Inflammatory macrophage (primary cell): ENCODE measurements at places on chromosomes 12 and 14.
A peak's percentile ranks its signal among the peaks of the same experiment; 100 is the strongest.

DNA sequence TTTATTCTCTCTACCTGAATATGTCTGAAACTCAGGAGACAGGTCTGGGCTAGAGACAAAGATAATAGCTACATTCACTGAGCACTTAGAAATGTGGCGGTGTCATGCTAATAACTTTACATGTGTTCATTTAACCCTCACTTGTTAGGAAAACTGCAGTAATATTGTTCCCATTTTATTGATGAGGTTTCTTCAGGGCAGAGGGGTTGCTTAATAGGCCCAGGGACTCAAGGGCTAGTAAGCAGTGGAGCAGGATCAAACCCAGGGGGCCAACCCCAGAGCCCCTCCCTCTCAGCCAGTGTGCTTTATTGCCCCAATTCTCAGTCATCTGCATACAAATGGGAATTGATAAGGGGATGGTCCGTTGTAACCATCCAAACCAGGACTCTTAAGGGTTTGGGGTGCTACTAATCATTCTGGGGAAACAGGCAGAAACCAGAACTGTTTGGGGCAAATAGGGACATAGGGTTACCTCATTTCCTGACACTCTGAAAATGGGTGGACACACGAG is 142.8 kb upstream of the AMIGO2 start:
- DNase-seq = no peak

GRCh38 chr14:26204728-26205479 is 392.9 kb downstream of the NOVA1 start:
- DNase-seq = no peak

- no peak for DNase-seq
These were observed 13.7 kb downstream of the KRT1 start for GRCh38 chr12:52666471-52666870.

GRCh38 chr12:77766224-77766623 is 64.5 kb upstream of the NAV3 start:
- no peak for DNase-seq

GRCh38 chr14:100423317-100424010 is 100.3 kb downstream of the SLC25A47 start:
- no peak for DNase-seq

DNA sequence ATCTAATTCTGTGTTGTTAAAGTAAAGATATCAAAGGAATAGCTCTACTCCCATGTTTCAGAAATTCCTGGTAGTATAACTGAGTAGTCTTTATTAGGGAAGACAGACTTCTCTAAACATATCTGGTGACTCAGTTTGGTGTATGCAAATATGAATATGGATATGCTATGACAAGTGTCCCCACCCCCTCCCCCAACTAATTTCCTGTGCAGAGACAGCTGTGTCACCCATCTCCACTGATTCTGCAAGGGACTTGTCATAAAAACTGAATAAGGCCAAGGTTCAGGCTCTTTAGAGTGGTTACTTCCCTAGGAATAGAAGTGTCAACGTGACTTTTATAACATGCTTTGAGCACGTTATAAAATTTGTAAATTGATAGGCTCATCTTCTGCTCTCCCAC is 429.1 kb downstream of the DAD1 start:
- DNase-seq = peak; percentile 73

DNA sequence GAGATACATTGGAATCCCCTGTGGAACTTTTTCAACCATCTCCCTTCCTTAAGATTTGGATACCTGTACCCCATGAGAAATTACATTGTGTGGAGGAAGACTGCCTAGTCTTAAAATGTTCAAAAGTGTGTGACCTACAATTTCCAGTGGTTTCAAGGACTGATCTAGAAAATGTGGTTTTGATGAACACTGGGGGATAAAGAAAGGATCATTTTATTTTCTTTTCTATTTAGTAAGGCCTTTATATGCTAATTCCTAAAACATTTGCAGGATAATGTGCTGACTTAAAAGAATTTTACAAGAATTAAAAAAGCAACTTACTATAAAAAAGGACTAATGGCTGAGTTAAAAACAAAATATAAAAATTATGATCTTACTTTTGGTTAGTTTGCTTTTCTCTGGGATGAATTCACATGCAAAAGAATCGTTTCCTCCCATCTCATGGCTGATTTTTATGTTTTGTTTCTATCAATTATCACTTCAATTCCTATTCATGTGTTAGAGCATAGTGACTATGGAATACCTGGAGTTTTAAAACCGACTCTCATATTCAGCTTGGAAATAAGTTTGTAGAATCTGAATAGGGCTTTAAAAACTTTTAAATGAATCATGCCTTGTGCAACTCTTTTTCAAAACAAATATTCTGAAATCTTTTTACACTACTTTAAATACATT is 39.9 kb upstream of the PYGL start:
- DNase-seq = no peak

DNA sequence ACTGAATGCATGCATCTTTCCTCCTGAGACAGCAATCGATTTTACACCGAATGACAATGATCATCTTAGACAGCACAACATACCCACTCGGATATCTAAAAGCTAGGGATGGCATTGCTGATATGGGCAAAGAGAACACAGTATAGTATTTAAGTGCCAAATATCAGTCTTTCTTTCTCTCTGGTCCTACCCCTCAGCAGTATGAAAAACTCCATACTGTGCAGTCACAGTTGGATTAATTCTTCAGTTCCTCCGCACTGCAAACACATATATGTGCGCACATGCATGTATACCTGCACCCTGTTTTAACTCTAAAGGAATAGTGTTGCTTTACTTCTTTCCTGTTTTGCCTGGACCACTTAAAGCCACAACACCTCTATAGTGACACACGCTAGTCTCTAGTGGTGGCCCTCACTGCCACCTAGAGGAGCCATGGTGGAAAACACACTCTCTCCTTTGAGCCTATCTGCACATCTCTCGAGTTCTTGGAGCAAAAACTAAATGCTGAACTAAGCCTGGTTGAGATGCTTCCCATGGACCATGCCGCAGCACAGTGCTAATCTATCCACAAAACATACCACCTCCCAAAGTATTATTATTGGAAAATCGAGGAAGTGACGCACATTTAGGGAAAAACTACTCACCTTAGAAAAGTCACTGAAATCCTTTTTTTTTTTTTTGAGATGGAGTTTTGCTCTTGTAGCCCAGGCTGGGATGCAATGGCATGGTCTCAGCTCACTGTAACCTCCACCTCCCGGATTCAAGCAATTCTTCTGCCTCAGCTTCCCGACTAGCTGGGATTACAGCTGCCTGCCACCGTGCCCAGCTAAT is 11.9 kb downstream of the TMEM52B start:
- DNase-seq = peak; percentile 78

GRCh38 chr14:35261774-35262173 is 30.4 kb upstream of the PSMA6 start:
- DNase-seq = no peak

DNA sequence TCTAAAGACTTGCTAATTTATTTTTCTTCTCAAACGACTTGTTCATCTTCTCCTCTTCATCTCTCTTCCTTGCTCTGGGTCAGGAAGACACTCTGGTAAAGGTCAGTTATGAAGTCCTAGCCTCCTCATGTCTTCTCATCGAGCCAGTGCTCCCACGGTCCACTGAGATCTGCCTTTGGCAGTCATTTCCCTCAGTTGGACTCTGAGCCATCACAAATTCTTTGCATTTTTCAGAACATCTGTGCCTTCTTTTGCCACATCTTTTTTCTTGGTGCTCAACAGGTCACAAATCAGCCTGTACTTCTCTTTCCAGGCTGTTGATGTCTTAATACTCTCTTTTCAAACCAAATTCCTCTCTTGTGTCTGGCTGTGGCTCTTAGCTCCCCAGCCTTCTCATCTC is 49.7 kb downstream of the IGF1 start:
- DNase-seq = no peak

DNA sequence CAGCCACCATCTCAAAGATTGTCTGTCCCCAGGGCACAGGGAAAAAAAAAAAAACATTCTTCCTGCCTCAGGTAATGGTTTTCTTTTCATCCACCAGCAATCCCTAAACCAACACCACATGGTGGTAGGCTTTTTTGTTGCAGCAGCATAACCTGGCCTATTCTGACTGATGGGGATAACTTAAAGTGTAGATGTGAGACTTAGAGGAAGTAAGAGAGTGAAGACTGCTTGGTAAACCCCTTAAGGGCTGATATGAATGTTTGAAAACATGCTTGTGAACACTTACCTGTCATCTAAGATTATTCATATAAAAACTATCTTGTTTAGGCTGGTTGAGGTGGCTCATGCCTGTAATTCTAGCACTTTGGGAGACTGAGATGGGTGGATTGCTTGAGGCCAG is 130.2 kb upstream of the RAP1B start:
- DNase-seq = no peak

DNA sequence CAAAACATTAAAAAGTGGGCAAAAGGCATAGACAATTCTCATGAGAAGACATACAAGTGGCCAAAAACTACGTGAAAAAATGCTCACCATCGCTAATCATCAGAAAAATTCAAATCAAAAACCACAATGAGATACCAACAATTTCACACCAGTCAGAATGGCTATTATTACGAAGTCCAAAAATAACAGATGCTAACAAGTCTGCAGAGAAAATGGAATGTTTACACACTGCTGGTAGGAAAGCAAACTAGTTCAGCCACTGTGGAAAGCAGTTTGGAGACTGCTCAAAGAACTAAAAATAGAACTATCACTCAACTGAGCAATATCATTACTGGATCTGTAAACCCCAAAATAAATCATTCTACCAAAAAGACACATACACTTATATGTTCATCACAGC is 76.2 kb downstream of the PRKD1 start:
- no peak for DNase-seq

DNA sequence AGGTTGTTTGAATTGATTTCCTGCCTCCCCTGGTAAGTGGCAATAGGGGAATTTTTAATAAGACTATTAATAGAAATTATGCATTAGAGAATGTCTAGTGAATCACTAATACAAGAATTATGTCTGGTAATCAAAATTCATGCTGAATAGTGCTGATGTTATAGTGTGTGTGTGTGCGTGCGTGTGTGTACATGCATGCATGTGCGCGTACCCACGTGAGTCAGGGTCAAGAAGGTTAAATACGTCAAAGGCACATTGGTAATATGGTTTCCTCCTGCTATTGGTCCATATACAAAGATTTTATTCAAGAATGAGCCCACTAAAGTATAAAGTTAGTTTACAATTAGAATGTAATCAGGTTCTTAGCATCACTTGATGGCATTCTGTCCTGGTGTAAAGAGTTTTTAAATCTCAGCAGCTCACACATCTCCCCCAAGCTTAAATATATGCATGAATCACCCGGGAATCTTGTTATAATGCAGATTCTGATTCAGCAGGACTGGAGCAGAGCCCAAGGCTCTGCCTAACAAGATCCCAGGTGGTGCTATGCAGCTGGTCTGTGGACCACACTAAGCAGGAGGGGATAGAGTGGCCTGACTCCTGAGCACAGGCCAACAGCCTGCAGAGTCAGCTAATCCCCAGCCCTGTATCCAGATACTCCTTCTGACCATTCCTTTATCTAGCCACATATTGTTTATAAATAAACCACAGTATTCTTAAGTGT is 43.9 kb downstream of the TTC9 start:
- no peak for DNase-seq

- peak; percentile 50 for DNase-seq
These were observed 1727.1 kb upstream of the SEL1L start for GRCh38 chr14:83260751-83261150.

DNA sequence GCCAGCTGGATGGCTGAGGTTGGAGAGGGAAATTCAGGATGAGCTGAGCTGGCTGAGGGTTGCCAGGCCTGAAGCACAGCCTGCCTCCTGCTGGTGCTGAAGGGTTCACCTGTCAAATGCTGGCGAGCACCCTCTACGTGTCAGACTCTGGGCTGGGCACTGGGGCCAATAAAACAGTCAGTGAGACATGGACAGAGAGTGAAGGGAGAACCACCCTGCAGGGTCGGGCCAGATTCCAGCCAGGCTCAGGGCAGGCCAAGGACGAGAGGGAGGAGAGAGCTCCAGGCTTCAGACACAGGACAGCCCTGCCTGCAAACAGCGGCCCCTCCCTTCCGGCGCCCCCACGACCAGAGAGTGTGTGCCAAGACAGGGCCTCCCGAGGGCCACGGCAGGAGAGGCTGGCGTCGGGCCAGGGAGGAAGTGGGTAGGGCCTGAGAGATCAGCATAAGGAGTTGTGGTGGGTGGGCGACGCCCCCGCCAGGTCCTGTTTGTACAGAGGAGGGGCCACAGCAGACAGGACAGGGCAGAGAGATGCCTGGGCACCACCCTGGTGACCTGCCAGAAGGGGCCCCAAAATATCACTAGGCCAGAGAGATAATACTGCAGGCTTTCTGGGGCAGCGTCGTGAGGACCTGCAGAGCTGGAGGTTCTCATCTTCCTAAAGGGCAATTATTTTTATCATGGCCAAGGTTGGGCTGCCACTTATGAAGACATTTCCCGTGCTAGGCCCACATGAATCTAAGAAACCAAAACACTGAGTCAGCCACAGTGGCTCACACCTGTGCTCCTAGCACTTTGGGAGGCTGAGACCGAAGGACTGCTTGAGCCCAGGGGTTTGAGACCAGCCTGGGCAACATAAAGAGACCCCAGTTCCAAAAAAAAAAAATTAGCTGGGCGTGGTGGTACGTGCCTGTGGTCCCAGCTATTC is 73.1 kb upstream of the GPR68 start:
- DNase-seq = peak; percentile 80

DNA sequence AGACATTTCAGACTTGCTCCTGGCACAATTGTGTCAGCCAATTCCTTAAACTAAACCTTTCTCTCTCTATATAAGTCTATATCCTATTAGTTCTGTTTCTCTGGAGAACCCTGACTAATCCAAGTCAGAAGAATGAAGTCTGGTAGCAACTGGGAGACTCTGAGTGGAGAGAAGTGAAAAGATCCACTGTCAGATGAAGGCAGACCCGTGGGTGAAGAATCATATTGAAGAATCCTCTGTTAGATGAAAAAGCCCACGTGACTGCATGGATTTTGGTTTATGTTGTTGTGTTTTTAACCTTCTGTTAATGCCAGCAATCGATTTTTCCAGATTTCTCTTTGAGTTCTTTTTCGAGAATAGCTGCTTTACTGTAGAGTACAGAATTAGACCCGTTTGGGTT is 29.5 kb upstream of the APOLD1 start:
- no peak for DNase-seq

- no peak for DNase-seq
These were observed 28.1 kb upstream of the ADGRD1 start for GRCh38 chr12:130925666-130926015.

GRCh38 chr14:96754845-96755184 is 42.4 kb upstream of the VRK1 start:
- DNase-seq = no peak

DNA sequence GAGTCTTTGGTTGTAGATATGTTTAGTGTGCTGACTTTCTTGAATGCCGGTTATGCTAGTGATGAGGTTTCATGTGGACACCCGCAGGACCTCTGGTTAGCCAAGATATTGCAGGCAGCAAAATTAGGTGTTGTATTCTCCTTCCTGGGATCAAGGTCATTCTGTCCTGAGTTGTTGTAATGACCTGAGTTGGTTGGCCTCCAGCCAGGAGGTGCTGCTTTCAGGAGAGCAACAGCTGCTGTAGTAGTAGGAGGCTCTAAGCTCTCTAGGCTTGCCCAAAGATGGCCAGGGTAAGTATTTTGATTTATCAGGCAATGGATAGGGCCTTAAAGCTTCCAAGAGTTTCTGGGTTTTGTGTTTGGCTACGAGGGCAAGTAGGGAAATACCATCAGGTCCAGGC is 56.0 kb upstream of the BDKRB2 start:
- DNase-seq = no peak

GRCh38 chr12:56082967-56083366 is 3.0 kb downstream of the ERBB3 start:
- no peak for DNase-seq
